ENCODE measurements at places on chromosomes 1 and 21.

DNA sequence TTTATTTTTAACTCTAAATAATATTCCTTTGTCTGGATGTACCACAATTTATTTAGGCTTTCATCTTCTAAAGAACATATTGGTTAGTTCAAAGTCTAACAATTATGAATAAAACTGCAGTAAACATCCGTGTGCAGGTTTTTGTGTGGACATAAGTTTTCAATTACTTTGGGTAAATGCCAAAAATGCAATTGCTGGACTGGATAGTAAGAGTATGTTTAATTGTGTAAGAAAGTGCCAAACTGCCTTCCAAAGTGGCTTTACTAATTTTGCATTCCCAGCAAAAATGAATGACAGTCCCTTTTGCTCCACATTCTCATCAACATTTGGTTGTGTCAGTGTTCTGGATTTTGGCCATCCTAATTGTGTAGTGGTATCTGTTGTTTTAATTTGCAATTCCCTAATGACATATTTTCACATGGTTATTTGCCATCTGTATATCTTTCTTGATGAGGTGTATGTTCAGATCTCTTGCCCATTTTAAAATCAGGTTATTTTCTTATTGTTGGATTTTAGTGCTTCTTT is 113.8 kb downstream of the DPYD start:
- DNase-seq, result no peak

GRCh38 chr1:48114596-48115382 is 107.7 kb upstream of the SLC5A9 start:
- DNase-seq, result no peak

GRCh38 chr1:117985239-117985638 is 55.7 kb downstream of the WDR3 start:
- no peak for DNase-seq

DNA sequence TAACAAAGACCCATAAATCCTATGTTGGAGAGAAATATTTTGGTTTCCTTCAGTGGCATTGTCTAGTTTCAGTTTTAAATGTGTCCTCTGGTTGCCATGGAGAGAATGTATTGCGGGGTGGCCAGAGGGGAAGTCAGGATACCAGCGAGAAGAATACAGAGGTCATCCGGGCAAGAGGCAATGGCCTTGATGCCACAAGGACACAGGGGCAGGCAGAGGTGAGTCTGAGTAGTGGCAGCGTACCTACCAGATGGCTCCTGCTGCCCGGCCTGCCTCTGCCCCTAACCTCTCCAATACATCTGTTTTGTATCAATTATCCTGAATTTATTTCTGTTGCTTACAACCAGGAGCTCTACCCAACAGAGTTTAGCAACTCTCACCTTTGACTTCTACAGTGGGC is 14.9 kb downstream of the KLHDC7A start:
- no peak for DNase-seq

GRCh38 chr1:245797592-245798348 is 643.0 kb downstream of the KIF26B start:
- DNase-seq, result peak; percentile 53

- peak; percentile 67 for DNase-seq
Measured at GRCh38 chr1:1914101-1914970, 724 bp upstream of the CALML6 start.

- peak; percentile 69 for DNase-seq
Measured at GRCh38 chr21:46662765-46663500, 27.5 kb downstream of the PRMT2 start.

DNA sequence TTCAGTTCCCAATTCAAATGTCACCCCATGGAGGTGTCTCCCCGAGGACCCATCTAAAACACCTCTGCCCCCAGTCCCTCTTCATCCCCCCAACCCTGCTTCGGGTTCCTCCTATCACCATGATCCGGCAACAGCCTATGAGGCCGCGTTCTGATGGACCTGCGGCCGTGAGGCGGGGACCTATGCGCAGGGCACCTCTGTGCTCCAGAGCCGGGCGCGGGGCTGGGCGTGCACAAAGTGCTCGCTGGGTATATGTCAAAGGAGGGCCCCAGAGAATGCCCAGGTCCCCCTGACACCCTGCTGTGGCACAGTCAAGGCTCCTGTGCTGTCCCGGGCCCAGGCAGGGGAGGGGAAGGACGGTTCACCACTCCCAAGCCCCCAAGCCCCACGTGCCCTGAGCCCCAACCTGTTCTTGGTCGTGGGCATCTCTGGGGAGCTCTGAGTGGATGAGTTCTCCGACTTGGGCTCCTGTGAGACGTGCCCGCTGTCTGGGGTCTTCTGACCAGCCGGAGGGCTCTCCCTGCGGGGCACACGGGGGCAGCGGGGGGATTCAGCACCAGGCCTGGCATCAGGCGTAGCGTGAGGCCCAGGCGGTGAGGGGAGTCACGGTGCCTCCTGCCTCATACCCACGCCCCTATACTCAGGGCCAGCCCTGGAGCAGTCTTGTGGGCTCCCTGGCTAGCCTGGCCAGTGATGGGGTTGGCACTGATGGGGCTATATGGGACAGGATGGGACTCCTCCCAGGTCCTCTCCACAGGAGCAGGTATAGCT is 67.7 kb downstream of the RAP1GAP start:
- DNase-seq, result no peak

- no peak for DNase-seq
Measured at GRCh38 chr1:151948506-151948905, 39.2 kb upstream of the THEM4 start.

- no peak for DNase-seq
Measured at GRCh38 chr1:159430985-159431384, 1.0 kb upstream of the OR10J4 start.

- DNase-seq, result no peak
Measured at GRCh38 chr1:112557385-112557784, 48.6 kb downstream of the WNT2B start.

- peak; percentile 2 for DNase-seq
Measured at GRCh38 chr1:17188889-17189631, 15.9 kb upstream of the PADI1 start.

DNA sequence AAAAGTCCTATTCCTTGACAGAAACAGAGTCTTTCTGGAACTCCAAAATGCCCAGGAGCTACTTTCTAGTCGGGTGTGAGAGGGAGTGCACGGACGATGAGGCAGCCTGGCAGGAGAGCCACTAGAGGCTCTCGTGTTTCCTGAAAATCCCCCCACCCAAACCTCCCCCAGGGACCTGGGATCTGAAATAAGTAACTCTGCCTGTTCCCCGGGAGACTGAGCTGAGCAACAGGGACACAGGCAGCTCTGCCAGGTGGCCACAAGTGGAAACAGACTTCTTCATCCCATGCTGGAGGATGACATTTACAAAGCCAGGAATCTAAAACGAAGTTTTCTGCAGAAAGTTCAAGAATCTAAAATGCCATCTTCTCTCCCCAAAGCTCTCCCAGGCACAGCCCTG is 77.1 kb downstream of the ITPKB start:
- DNase-seq, result peak; percentile 73

- no peak for DNase-seq
Measured at GRCh38 chr1:237171454-237172117, 129.6 kb downstream of the RYR2 start.

DNA sequence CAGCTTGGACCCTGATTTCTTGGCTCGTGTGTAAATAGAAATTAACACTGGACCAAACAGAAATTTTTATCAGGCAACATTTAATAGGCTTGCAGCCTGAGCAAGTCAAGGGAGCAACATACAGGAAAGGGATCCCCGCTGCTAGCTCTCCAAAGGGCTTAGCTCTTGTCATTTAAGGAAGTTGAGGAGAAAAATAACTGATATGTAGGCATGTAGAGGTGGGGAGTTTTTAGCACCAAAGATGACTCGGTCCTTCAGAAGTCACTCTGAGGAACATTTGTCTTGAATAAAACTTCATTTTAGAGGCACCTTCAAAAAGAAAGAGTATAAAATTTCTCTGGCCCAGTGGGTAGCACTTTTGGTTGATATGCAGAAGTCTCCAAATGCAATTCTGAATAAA is 27.1 kb downstream of the GBP2 start:
- DNase-seq, result no peak

DNA sequence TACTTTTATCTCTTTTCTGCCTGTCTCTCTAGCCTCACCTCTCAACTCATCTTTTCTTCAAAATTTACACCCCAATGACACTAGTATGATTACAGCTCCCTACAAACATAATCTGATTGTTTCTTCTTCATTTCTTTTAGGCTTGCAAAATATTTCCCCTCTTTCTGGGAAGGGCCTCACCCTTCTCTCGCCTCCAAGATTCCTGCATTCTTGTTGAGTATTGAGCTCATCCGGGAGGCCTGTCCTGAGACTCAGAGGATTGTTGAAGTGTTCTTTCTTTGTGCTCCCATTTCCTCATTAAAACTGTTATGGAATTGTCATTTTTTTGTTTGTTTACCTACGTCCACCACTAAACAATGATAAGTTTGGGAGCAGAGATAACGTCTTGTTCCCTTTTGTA is 99.1 kb upstream of the CHRM3 start:
- no peak for DNase-seq

- DNase-seq, result no peak
Measured at GRCh38 chr1:204617256-204618147, 68.0 kb downstream of the LRRN2 start.

GRCh38 chr1:68377098-68377497 is 72.7 kb downstream of the RPE65 start:
- no peak for DNase-seq

DNA sequence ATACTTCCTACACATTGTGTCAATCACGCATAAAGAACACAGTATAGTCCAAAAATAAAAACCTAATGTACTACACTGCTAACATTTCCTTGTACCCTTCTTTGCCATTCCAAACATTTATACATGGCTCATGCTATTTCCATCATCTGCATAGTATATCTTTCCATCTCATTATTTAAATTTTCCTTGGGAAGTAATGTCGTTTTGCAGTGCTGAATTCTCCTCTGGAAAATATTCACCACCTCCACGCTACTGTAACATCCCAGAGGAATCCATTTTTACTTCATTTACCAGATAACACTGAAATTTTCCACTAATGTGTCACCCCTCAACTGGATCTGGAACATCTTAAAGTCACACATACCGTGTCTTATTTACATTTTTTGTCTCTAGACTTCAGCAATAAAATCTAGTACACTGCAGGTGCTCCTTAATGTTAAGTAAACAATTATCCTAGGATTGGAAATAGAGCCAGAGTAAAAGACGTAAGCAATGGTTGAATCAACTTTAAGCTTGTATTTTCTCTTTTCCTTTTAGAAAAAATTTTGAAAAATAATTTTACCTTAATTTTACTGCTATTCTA is 881.0 kb downstream of the AMY1C start:
- no peak for DNase-seq

DNA sequence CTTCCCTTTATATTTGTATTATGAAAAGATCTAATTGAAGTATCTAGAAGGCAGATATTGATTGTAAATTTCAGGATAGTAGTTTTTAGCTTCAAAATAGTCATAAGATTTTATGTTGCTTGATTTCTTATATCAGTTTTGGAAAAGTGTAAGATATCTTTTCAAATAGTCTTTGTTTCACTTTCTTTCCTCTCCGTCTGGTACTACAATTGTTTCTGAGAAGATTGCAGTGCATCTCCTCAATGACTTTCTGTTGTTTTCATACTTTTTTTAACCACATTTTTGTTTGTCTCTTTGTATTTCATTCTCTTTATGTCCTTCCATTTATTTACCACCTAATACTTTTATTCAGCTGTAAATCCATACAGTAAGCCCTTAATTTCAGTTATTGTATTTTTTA is 964.6 kb upstream of the B3GALT2 start:
- DNase-seq, result no peak

GRCh38 chr1:30194046-30194619 is 529.3 kb downstream of the MATN1 start:
- no peak for DNase-seq

DNA sequence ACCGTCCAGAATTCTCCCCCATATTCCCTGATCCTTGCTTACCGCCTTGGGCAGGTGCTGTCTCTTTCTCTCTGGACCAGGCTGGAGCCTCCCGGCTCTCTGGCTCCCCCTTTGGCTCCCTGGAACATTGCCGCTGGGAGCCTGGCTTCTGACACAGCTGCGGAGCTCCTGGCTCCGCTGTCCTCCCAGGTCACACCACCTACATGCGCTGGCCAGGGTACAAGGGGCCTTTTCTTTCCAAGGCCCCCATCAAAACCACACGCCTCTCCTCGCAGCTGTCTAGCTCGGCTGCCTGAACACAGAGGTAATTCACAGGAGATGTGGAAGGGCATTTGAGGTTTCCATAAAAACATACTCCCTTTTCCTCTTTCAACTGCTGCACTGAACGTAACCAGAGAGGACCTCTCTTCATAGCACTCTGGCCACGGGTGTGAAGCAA is 7.5 kb upstream of the ZNF648 start:
- peak; percentile 93 for DNase-seq

GRCh38 chr21:26027696-26028095 is 142.9 kb downstream of the APP start:
- peak; percentile 54 for DNase-seq

DNA sequence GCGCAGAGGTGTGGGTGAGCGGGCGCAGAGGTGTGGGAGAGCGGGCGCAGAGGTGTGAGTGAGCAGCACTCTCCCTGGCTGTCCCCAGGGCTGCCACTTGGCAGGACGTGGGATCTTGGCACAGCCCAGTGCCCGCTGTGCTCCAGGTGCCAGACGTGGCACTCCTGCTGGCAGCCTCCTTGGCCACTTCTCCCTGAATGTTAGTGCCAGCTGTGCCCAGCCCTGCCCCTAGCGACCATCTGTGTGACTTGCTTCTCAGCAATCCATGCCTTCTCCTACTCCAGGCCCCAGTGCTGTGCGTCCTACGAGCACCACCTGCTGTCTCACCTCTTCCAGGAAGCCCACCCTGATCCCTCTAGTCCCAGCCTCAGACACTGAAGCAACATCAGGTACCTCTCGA is 30.5 kb downstream of the KRTAP10-1 start:
- no peak for DNase-seq

DNA sequence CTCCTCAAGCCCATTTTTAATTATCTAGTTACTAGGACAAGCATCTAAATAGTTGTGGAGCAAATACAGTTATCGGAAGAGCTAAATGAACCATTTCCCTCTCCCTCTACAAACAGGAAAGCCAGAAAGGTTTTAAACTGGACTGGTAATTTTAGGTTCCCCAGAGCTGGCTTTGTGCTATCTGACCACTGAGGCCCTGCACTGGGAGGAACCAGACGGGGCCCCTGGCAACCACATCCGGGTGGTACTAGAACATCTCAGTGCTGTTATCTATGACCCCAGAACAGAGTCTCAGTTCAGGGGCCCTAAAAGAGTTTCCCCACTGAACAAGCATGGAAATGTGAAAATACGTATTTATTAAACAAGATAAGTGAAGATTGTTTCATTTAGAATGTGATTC is 7.7 kb upstream of the RSPH1 start:
- DNase-seq, result no peak

- no peak for DNase-seq
Measured at GRCh38 chr1:225366552-225366951, 61.3 kb downstream of the LBR start.

- DNase-seq, result no peak
Measured at GRCh38 chr1:41690331-41690730, 205.8 kb upstream of the EDN2 start.
